NCI-H2081 treated with DMSO at 0.1 percent for 48 hours (cell line): ENCODE measurements at places on chromosomes 1 and 21.

- DNase-seq = no peak
Measured at GRCh38 chr1:16141573-16142336, 14.1 kb downstream of the EPHA2 start.

GRCh38 chr1:8349961-8350360, 32.0 kb downstream of the SLC45A1 start:
- DNase-seq = no peak

- no peak for DNase-seq
Measured at GRCh38 chr1:3477241-3477995, 23.0 kb downstream of the ARHGEF16 start.

DNA sequence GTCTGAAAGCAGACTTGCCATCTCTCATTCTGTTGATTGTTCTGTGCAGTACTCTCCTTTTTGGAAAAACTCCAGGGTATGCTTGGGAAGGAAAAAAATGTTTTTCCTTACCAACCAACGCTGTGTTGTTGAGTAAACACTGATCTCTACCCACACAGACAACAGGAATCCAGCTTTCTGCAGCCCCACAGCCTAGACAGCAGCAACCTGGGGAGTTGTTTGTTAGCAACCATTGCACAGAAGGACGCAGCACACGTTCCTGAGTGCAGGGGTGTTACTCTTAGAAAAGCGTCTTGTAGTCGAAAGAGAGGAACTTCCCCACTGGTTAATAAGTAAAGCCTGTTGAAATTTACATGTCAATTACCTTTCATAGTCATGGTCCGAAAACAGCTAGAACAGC, 56.6 kb downstream of the SMYD2 start:
- DNase-seq = no peak

DNA sequence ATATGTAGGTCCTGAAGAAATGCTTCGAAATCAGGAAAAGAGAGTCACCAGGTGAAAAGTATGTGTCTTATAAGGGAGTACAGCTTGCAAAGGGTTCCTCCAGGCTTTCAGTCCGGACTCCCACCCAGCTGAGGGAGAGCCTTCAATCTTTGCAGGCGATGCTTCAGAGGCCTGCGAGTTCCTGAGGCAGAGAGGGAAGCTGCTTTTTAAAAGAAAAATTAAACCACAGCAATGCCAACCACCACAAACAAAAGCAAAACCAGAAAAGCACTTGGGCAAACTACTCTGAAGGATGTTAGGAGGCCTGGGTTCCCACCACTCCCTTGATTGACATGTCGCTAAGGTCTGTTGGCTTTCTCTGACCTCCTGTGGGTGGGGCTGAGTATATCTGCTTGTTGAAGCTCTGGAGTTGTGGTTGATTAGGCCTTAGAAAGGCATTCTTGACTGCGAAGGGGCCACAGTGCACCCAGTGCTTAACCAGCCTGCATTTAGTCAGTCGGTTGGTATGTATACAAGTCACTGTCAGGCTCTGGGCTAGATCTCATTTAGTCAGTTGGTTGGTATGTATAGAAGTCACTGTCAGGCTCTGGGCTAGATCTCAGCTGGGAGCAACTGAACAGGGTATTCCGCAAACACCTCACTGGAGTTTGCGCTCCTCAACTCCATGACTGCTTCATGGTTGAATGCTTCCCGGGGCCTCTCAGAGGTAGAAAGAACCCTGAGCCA, 1.2 kb downstream of the NIPAL3 start:
- no peak for DNase-seq

DNA sequence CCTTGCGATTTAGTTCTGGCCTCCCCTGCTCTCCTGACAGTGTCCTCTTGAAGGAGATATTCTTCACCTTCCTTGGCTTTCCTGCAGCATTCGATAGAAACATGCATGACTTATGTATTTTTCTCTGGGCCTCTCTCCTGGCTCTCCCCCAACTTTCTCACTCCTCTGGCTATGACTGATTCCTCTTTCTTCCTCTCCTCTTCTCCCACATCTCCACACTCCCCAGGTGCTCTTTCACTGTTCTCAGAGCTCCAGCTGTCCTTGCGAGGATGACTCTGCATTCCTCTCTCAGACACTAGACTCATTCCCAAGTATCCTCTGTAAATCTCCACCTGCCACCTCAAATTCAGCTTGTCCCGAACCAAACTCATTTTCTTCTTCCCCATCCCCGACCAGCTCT, 18.0 kb downstream of the LRRC42 start:
- no peak for DNase-seq

GRCh38 chr1:74681001-74681400, 7.4 kb upstream of the ERICH3 start:
- DNase-seq = no peak

DNA sequence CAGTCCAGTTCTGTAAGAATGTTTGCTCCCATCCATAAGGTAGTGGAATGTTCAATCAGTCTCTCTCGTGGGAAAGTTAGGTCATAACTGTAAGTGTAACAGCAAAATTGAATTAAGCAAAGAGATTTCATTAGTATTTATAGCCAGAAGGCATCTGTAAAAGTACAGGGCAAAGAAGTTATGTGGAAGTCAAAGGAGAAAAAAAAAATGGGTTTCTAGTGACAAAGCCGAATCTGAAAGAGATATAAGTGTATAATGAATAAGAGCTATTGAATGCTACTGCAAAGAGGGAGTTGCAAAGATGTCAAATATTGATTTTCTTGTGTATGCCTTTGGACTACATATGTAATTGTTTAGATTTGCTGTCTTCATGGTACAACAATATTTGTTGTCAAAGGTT, 47.4 kb upstream of the FOXD3 start:
- no peak for DNase-seq

DNA sequence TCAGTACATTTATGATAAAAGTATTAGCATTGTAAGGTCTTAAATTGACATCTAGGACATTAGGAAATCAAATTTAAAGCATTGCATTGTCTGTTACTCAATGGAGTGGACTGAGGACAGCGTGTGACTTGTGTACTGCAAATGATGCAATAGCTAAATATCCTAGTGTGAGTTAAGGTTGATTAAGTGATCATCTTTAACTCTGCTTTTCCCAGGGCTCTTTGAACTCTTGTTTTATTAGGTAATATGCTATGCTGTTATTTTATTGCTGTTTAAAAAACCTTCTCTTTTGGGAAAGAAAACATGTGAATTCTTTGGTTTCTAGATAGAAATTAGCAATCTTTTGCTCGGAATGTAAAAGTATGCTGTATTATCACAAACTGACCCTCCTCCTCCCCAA, 38.6 kb downstream of the NFIA start:
- DNase-seq = no peak

GRCh38 chr1:207302618-207303393, 18.7 kb upstream of the CD55 start:
- DNase-seq = no peak

- no peak for DNase-seq
Measured at GRCh38 chr1:58929671-58930325, 146.0 kb upstream of the JUN start.

- no peak for DNase-seq
Measured at GRCh38 chr1:53957194-53957818, 11.2 kb downstream of the LRRC42 start.

GRCh38 chr1:41623736-41624135, 139.3 kb upstream of the EDN2 start:
- DNase-seq = no peak

GRCh38 chr1:117646007-117646811, 40.4 kb downstream of the TENT5C start:
- no peak for DNase-seq

DNA sequence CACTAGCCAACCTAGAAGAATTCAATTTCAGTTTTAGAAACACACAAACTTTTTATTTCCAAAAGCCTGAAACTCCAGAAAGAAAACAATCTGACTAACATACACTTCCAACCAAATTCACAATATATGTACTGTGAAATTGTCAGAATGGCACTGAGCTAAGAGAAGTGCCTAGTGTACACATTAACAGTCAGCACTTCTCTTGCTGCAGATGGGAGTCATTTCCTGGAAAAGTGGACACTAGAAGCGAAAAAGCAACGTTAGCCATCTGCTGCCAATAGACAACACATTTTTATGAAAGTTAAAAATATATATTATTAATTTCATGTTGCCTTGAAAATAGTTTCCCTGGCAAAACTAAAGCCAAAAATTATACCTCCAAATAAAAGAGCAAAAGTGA, 66.1 kb downstream of the EPS15 start:
- no peak for DNase-seq

GRCh38 chr1:231322880-231323530, 14.6 kb downstream of the EXOC8 start:
- no peak for DNase-seq

DNA sequence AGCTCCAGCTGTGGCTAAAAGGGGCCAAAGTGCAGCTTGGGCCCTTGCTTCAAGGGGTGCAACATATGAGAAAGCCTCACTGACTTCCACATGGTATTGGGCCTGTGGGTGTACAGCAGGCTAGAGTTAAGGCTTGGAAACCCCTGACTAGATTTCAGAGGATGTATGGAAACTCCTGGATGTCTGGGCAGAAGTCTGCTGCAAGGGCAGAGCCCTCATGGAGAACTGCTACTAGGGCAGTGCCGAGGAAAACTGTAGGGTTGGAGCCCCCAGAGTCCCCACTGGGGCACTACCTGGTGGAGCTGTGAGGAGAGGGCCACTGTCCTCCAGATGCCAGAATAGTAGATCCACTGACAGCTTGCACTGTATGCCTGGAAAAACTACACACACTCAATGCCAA, 69.5 kb downstream of the XCL2 start:
- no peak for DNase-seq

- no peak for DNase-seq
Measured at GRCh38 chr1:8003438-8004112, 22.5 kb downstream of the ERRFI1 start.

GRCh38 chr1:115164484-115164883, 75.2 kb upstream of the TSPAN2 start:
- no peak for DNase-seq

- DNase-seq = no peak
Measured at GRCh38 chr1:70382682-70383081, 28.2 kb upstream of the ANKRD13C start.
